Renal pelvis (tissue), 12 donors: ENCODE measurements at places on chromosomes 3 and 15. TPM values are rescaled to one million over a fixed set of nuclear protein-coding genes. Genes with fewer than 3 reads are reported as not detected.

The C2CD4A gene
- 0.30 TPM for polyA plus RNA-seq

The ZIC1 gene
- 0.40 TPM for polyA plus RNA-seq

The SLC22A13 gene
- 6.1 TPM for polyA plus RNA-seq

The LRRC34 gene
- 16.0 TPM for polyA plus RNA-seq

The GADL1 gene
- 2.3 TPM for polyA plus RNA-seq

The CPNE9 gene
- polyA plus RNA-seq = 0.10 TPM

The FAM107A gene
- 4.4 TPM for polyA plus RNA-seq

The CCR9 gene
- polyA plus RNA-seq = 0.13 TPM

The ERICH6 gene
- polyA plus RNA-seq = 1.00 TPM

The C2CD4B gene
- 0.88 TPM for polyA plus RNA-seq
